ENCODE measurements at places on chromosomes 4 and X. TPM values are rescaled to one million over a fixed set of nuclear protein-coding genes. Genes with fewer than 3 reads are reported as not detected.

The SULT1B1 gene
- total RNA-seq: 5.7 TPM

- H3K27ac ChIP-seq: no peak overlapping the region
- no peak for DNase-seq
- H3K4me3 ChIP-seq: no peak overlapping the region
- no peaks in the 10 kb centered on the region for H3K4me1 ChIP-seq
- no peaks in the 10 kb centered on the region for H3K27me3 ChIP-seq
These were observed 346.7 kb upstream of the TACR3 start for GRCh38 chr4:104066533-104066932.

The AR gene
- total RNA-seq: 0.15 TPM

DNA sequence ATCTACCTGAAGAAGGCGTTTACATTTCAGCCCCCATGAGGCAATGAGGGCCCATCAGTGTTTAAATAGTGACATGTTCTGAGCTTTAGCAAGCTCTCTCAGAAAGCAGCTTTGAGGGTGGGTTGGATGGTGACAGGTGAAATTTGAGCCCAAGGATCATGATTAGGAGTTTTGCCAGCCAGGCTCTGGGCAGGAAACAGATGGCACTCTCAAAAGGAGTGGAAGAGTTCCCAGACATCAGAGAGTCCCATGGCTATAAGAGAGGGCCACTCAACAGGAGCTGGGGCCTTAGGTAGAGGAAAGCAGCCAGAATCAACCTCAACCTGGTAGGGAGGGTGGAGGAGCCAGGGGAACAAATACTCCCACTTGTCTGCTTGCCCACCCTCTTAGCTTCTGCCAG lies 499.8 kb downstream of the MID1IP1 start:
- no peak overlapping the region for H3K4me3 ChIP-seq
- no peaks in the 10 kb centered on the region for H3K4me1 ChIP-seq
- no peaks in the 10 kb centered on the region for H3K27me3 ChIP-seq

DNA sequence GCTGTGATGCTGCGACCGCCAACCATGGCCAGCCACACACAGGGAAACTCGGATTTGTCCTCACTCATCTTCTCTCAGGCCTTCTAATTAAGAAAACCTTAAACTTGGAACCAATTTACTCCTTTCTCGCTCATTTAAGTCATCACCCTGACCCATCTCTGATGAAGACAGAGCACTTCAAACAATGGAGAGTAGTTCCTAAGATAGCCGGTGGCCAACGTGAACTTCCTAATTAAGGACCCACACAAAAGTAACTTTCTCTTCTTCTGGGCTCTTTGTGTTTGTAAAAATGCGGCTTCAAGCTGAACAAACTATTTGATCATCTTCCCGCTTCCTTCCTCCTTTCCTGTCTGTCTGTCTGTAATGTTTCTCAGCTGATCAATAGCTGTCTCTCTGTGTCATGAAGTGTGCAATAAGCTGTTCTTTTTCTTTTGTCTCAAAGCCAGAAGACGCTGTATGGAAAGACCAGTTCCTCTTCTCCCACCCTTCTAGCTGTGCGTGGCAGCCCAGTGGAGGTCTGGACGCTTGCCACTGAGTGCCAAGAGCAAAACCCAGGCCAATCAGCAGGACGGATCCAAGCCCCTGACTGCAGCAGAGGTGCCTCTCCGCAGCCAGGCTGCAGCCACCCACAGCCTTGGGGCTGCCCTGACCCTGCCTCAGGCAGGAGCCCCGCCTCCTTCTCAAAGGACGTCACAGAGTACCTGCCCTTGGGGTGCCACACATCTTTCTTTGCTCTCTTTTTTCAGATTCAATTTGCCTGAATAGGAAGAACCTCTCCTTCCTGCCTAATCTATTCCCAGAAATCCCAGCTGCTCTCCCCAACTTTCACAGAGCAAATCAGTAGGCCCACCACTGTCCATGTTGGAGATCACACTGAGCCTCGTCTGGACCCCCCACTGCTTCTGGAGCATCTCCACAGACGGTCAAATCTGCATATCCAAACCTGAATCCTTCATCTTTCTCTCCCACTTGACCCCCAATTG lies 59.3 kb downstream of the MAML3 start:
- no peak overlapping the region for H3K4me3 ChIP-seq
- no peaks in the 10 kb centered on the region for H3K27me3 ChIP-seq
- peak overlapping the region; percentile 61 for H3K27ac ChIP-seq
- peaks cover 37% of the 10 kb centered on the region for H3K4me1 ChIP-seq
- H3K36me3 ChIP-seq: no peaks in the 10 kb centered on the region
- peak; percentile 33 for DNase-seq

The CSAG1 gene
- total RNA-seq: not detected

The BEX1 gene
- not detected for total RNA-seq

- H3K36me3 ChIP-seq: no peaks in the 10 kb centered on the region
- H3K27ac ChIP-seq: no peak overlapping the region
- no peak overlapping the region for H3K4me3 ChIP-seq
- no peaks in the 10 kb centered on the region for H3K4me1 ChIP-seq
- H3K27me3 ChIP-seq: no peaks in the 10 kb centered on the region
These were observed 1.0 kb upstream of the SLC6A8 start for GRCh38 chrX:153686711-153687110.

The GIMD1 gene
- total RNA-seq: not detected

- H3K4me1 ChIP-seq: no peaks in the 10 kb centered on the region
- H3K36me3 ChIP-seq: no peaks in the 10 kb centered on the region
- no peaks in the 10 kb centered on the region for H3K27me3 ChIP-seq
- H3K27ac ChIP-seq: no peak overlapping the region
These were observed 158.0 kb downstream of the PALLD start for GRCh38 chr4:168654848-168655174.

The CXorf49 gene
- total RNA-seq: not detected

DNA sequence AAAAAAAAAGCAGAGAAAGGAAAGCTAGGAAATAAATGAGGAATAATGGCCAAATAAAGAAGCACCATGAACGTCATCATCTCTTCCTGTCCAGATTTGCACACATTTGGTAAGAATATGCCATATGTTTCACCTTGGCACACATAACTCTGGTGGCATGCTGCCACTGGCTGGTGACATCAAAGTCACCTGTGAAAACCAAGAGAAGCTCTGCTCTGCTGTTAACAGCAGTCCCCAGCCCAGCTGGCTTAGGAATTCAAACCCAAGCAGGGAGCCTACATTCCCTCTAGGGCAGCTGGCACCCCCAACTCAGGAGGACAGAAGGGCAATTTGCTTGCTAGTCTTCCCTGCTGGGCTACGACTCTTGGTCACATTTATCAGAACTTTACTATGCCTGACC lies 77.6 kb downstream of the RASL11B start:
- no peaks in the 10 kb centered on the region for H3K27me3 ChIP-seq
- no peaks in the 10 kb centered on the region for H3K4me1 ChIP-seq
- no peak overlapping the region for H3K4me3 ChIP-seq
- H3K27ac ChIP-seq: no peak overlapping the region

The SERPINA7 gene
- total RNA-seq: not detected

The GAB3 gene
- total RNA-seq: 15.6 TPM

DNA sequence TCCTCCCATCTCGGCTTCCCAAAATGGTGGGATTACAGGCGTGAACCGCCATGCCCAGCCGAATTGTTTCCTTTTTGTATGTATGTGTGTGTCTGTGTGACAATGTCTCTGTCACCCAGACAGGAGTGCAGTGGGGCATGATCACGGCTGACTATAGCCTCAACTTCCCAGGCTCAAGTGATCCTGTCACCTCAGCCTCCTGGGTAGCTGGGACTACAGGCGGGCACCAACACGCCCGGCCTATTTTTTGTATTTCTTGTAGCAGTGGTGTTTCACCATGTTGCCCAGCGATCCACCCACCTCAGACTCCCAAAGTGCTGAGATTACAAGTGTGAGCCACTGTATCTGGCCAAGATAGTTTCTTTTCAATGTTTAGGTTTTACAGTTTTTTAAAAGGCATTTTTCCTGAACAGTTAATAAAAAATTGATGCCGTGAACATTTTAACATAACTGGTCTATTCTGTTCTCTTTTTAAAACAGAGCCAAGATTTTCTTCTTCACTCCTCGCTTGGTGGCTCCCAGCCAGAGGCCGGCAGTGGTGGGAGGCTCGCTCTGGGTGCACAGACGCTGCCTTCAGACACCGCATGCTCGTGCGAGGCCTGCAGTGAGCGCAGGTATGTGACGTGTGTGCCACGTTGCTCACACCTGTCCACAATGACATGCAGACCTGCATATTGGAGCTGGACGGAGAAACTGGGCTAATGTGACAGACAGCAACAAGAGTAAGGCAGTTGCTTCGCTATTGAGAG lies 88.5 kb downstream of the FAM193A start:
- no peak overlapping the region for H3K4me3 ChIP-seq
- peaks cover 25% of the 10 kb centered on the region for H3K36me3 ChIP-seq
- H3K27ac ChIP-seq: no peak overlapping the region

GRCh38 chr4:99614491-99614890 lies 39.9 kb downstream of the MTTP start:
- no peaks in the 10 kb centered on the region for H3K27me3 ChIP-seq
- no peak overlapping the region for H3K27ac ChIP-seq
- no peaks in the 10 kb centered on the region for H3K4me1 ChIP-seq
- no peak overlapping the region for H3K4me3 ChIP-seq

DNA sequence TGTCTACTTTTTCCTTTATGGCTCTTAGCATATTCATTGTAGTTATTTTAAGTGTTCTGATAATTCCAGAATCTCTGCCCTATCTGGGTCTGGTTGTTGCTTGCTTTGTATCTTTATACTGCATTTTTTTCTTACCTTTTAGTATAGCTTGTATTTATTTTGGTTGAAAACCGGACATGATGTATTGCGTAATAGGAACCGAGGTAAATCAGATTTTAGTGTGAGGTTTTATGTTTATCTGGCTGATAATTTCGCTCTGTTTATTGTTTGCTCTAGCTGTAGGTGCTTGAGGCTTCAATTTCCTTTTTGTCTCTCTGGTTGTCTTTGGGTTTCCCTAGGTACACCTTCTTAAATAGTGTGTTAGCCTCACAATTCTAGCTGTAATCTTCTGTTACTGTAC lies 263.8 kb upstream of the LCORL start:
- H3K4me3 ChIP-seq: no peak overlapping the region
- H3K36me3 ChIP-seq: no peaks in the 10 kb centered on the region
- no peaks in the 10 kb centered on the region for H3K27me3 ChIP-seq
- DNase-seq: no peak
- no peaks in the 10 kb centered on the region for H3K4me1 ChIP-seq

DNA sequence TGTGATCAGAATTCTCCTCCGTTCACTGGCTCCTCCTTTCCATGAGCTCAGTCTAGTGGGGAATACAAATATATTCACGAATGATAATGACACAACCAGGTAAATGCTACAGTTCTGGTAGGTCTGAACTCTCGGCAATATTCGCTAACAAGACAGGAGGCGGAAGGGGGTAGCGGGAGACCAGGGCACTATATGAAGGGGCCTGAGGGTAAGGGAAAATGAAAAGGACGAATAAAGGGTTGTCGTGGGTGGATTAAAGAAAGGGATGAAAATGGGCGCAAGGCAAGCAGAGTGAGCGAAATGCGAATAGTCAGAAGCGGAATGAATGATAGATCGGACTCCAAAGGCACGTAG lies 743 bp downstream of the NKAP start:
- peak overlapping the region; percentile 73 for H3K4me3 ChIP-seq
- H3K27me3 ChIP-seq: no peaks in the 10 kb centered on the region
- H3K4me1 ChIP-seq: peaks cover 20% of the 10 kb centered on the region

- H3K4me3 ChIP-seq: no peak overlapping the region
- H3K36me3 ChIP-seq: no peaks in the 10 kb centered on the region
- no peaks in the 10 kb centered on the region for H3K27me3 ChIP-seq
- H3K4me1 ChIP-seq: no peaks in the 10 kb centered on the region
- no peak for DNase-seq
- H3K27ac ChIP-seq: no peak overlapping the region
These were observed 69.4 kb upstream of the PRDM5 start for GRCh38 chr4:120991885-120992284.

The PLA2G12A gene
- total RNA-seq: 15.7 TPM

DNA sequence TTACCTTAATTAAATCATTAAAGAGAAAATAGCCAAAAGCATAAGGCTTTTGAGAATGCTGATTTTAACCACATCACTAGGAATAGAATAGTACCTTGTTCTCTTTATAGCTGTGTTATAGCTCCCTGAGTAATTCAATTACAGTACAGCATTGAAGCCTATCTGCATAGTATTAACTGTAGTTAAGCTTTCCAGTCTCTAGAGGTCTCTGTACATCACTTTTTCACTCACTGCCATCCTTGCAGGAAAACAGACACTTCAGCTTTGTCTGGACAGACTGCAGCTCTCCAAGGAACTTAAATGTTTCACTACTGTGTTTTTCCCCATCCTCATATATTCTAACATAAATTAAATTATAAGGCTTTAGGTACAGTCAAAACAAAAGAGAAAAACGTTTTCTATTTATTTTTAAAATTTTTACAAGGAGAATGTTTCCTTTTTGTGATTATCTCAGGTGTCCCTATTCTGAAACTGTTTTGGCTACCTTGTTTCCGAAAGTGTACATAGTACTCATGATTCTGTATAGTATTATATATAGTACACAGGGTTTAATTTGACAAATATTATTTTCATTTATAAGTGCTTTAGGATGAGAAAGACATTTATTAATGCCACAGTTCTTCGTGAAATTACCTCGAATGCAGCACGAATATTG lies 407.9 kb downstream of the PCDH18 start:
- no peaks in the 10 kb centered on the region for H3K36me3 ChIP-seq
- H3K4me1 ChIP-seq: no peaks in the 10 kb centered on the region
- H3K27ac ChIP-seq: no peak overlapping the region
- H3K4me3 ChIP-seq: no peak overlapping the region

DNA sequence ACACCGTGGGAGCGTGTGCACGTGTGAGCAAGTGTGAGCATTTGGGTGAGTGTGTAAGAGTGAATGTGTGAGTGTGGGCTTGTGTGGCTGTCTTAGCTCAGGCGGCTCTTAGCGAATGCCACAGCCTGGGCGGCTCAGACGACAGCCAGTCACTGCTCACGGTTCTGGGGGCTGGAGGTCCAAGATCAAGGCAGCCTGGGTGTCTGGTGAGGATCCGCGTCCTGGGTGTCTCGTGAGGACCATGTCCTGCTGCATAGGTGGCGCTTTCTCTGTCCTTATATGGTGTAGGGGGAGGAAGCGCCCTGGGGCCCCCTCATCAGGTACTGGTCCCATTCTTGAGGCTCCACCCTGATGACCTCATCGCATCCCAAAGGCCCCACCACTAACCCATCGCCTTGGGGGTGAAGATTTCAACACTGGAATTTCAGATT lies 4.5 kb downstream of the DOK7 start:
- H3K27ac ChIP-seq: no peak overlapping the region
- H3K4me1 ChIP-seq: no peaks in the 10 kb centered on the region
- no peak for DNase-seq
- H3K4me3 ChIP-seq: no peak overlapping the region
- no peaks in the 10 kb centered on the region for H3K36me3 ChIP-seq

Measured in CD4-positive, alpha-beta memory T cell (primary cell).